CD4-positive, alpha-beta T cell treated with Interferon alpha-2 for 1 hour (primary cell): ENCODE measurements at places on chromosomes 3 and 15.
A peak's percentile ranks its signal among the peaks of the same experiment; 100 is the strongest.

DNA sequence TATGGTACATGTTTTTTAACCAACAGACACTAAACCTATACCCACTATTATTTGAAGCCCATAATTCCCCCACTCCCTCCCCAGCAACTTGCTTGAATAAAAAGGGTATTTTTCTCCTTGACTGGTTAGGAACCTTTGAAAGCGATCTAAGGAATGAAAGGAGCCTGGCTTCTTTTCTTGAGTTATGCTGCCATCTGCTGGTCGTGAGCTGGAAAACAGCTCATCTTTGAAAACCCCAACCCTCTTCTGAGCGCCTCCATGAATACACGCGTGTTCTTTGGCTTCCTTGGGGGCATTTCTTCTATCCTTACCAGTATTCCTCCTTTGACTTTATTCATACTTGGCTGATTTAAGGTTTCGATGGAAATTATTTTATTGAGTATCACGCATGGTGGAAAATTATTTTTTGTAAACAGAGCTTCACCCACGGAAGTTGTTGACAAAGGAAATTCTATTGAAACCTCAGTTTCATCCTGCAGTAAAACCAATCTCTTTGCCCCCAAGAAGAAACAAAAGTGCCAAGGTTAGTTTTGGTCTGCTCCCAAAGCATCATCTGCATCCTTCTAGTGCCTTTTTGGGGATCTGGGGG, 171.6 kb downstream of the SV2B start:
- peak; percentile 48 for DNase-seq

GRCh38 chr3:78644847-78645246, 1123.0 kb downstream of the ROBO1 start:
- DNase-seq = no peak

DNA sequence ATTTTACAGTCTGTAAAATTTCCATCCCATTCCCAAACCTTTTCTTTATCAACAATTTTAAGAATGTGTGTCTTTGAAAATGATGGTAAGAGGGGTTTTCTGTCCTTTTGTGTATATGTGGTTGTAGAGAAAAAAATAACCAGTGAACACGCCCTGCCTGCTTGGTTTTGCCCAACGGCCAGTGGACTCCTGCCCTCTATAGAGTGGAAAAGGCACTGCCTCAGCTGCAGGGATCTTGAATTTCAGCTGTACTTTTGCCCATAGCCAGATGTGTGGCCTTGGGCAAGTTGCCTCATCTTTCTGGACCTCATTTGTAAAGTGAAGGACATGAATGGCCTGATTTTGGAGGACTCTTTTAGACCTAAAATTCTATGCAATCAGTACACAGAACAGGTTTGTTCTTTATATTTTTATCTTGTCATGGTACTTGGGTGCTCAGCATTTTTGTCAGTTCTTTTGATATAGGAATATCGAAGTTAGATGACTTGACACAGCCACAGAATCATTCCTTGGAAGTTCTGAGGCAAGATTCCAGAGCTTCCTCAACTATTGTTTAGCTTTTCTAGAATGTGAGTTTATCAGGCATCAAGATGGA, 81.0 kb downstream of the CLDN11 start:
- no peak for DNase-seq

DNA sequence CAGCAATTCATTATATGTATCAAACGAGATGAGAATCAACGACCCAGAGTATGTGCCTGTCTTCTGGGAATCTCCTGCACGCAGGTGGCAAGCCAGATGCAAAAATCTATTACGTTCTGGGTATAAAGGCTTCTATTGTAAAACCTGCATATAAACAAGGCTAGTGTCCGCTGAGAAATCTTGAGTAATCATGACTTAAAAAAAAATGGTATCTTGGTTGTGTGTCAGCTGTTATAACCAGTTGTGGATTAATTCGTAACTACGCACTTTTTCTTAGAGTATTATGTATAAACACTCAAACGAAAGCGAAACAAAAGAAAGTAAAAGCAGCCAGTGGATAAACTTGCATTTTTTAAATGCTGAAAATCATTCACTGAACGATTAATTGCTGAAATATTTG, 509.1 kb downstream of the RSL24D1 start:
- no peak for DNase-seq

GRCh38 chr3:4824926-4825325, 154.3 kb upstream of the BHLHE40 start:
- no peak for DNase-seq

DNA sequence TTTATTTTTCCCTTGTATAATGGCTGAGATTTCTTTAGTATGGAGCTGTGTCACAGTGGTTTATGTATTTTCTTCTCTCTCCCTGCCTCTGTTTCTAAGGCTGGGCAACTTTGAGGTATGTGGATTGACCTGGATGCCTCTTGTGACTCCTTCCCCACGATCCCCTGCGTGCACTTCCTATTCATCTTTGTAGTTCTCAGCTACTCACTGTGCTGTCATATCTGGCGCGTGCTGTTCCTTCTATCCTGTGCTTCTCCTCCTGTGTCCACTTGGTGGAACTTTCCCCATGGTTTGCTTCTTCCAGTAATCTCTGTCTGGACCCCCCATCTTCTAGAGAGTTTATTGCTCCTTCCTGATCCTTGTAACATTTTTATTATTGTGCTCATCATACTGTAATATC, 97.3 kb downstream of the AKAP13 start:
- DNase-seq = no peak

- no peak for DNase-seq
These were observed 257.6 kb upstream of the STT3B start for GRCh38 chr3:31275038-31275572.

DNA sequence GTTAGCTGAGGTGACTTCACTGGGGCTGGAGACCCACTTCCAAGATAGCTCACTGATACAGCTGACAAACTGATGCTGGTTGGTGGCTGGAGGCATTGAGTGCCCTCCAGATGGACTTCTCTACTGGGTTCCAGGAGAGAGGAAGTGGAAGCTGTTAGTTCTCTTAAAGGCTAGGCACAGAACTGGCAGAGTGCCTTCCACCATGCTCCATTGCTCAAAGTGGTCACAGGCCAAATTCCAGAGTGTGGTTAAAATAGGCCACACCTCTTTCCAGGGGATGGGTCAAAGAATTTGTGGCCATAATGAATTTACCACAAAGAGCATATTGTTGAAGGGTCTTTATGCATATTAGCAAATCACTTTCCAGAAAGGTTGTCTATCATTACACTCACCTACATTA, 74.2 kb downstream of the NMD3 start:
- no peak for DNase-seq

- no peak for DNase-seq
These were observed 53.1 kb downstream of the MAP2K5 start for GRCh38 chr15:67595572-67595971.

DNA sequence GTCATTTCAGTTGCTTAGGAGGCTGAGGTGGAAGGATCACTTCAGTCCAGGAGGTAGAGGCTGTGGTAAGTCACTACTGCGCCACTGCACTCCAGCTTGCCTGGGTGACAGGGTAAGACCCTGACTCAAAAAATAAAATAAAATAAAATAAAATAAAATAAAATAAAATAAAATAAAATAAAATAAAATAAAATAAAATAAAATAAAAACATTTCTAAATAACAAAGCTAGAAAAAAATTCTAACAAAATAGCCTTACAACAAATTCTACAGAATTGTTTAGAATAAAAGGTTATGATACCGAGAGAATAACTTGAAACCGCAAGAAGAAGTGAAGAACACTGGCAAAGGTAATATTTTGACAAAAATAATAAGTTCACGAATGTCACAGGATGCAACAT, 794.3 kb downstream of the NR2F2 start:
- DNase-seq = no peak

DNA sequence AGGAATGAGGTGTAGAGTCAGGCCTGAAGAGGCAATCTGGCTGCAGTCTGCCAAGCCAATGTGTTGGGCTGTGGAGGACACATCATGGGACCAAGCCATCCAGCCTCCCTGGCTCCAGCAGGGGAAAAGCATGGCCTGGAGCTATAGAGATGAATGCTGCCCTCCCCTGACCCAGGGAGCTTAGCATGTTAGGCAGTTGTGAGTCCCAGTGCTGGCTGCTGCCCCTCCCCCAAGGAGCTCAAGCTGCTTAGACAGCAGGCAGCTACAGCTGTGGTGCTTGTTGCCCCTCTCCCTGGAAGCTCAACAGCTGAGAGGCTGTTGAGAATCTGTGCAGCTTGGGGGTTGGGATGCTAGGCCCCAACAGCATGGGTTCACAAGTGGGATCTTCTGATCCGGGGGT, 85.6 kb upstream of the DNAJC19 start:
- no peak for DNase-seq

GRCh38 chr3:170896781-170897180, 11.7 kb downstream of the EIF5A2 start:
- DNase-seq = no peak

GRCh38 chr3:46887980-46888494, 10.5 kb downstream of the PTH1R start:
- no peak for DNase-seq

DNA sequence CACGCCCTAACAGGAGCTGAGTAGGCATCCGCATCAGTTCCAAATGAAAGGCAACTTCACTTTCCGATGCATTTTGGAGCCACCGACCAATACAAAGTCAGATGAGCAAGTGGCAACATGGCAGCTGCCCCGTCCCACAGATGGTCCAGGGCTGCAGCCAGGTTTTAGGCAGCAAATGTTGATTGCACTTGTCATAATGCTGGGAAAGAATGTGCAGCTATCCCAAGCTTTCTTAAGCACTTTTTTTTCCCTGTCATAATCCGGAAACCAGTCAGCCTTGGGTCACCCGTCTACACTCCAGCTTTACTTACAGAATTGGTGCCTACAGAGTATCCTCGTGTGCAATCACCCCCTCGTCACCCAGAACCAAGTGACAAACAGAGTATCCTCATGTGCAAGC, 147.7 kb downstream of the CHSY1 start:
- no peak for DNase-seq

GRCh38 chr3:74004386-74004785, 379.6 kb upstream of the PDZRN3 start:
- DNase-seq = no peak
